ENCODE measurements at places on chromosomes 11 and 22.

GRCh38 chr22:44475706-44476105 lies 22.3 kb downstream of the RTL6 start:
- DNase-seq: no peak

DNA sequence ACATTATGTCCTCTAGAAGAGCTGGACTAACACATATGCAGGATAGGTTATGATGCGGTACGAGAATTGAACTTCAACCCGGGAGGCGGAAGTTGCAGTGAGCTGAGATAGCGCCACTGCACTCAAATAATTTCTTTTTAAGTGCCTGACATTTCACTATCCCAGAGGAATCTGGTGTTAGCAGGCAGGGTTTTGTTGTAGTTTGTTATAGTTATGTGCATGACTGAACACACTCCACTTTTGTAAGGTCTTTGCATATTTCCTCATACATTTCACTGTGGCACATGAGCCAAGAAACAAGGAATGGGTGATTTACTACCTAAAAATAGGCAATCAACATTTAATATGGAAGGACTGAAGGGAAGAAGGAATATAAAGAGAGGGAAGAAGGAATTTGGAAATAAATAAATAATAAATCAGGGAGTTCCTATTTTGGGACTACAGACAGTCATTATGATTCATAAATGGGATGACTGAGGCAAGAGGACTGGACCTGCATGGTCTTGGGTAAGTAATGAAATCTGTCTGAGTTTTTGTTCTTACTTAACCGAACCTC lies 8.7 kb upstream of the HIPK3 start:
- no peak for DNase-seq

DNA sequence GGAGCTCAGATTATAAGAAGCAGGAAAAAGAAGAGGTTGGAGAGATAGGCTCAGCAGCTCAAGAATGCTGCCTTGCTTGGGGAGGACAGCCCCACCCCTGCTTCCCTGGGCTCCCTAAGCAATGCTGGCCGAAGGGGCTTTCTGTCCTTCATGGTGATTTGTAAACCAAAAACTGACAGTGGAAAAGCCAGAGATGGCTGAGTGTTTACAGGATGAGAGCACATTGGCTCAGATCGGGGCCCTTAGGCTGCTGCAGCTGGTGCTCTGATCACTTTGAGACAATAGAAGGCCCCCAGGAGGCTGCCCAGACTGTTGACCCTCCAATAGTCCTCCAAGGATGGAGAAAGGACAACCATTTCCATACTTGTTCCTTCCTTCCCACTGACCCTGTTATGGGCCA lies 28.8 kb upstream of the AMOTL1 start:
- DNase-seq: no peak

GRCh38 chr11:45525393-45525792 lies 140.0 kb downstream of the CHST1 start:
- no peak for DNase-seq

GRCh38 chr11:103940551-103940950 lies 95.9 kb upstream of the DDI1 start:
- DNase-seq: no peak

DNA sequence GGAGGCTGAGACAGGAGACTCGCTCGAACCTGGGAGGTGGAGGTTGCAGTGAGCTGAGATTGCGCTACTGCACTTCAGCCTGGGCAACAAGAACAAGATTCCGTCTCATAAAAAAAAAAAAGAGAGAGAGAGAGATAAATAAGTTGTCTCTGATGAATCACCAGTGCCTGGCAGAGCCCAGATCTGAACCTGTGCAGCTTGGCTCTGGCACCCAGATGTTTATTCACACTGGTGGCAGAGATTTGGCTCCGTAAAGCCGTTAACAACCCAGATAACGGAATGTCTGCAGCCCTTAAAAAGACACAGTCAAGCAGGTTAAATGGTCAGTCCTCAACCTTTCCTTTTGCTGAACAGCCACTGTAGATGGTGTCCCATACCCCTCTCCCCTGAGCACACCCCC lies 33.5 kb upstream of the RTL6 start:
- no peak for DNase-seq

- no peak for DNase-seq
Measured at GRCh38 chr11:18046116-18046777, at the start of gene TPH1. TPH1 (minus strand) TSS chr11:18046269; CDS start chr11:18040762, 5,507 bp downstream.

- DNase-seq: no peak
Measured at GRCh38 chr11:60919956-60920355, 4.3 kb upstream of the TMEM132A start.

DNA sequence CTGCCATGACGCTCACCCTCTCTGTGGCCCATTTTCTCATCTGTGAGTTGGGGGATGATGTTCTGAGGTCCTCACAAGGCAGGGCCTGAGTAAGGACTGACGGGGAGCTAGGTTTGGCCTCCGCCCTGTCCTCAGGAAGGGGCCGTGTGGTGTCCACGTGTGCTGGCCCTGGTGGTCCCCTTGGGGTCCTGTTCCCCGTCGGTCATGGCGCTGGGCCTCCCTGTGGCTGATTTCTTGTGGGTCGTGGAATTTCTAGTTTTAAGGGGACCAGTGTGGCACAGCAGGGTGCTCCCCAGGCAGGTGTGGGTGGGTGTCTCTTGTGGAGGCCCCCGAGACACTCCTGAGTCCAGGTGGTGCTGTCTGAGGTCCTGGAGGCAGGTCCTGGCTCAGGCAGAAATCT lies 5.9 kb downstream of the LINC01488 start:
- DNase-seq: no peak

DNA sequence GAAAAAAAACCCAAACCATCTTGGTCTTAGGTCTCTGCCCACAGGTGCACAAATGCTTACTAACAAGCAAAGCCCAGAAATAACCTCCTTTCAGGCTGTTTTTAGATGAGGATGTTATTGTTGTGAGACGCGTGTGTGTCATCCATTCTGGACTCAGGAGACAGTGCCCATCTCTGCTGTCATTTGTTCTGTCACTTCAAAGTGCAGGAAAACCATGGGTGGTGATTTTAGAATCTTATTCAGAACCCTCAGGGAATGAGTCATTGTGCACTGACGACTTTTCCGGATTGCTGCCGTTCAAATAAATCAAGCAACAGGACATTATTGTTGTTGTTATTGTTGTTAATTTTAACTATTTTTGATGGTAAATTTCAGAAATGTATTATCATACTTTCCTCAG lies 110.3 kb downstream of the LRRC32 start:
- no peak for DNase-seq

DNA sequence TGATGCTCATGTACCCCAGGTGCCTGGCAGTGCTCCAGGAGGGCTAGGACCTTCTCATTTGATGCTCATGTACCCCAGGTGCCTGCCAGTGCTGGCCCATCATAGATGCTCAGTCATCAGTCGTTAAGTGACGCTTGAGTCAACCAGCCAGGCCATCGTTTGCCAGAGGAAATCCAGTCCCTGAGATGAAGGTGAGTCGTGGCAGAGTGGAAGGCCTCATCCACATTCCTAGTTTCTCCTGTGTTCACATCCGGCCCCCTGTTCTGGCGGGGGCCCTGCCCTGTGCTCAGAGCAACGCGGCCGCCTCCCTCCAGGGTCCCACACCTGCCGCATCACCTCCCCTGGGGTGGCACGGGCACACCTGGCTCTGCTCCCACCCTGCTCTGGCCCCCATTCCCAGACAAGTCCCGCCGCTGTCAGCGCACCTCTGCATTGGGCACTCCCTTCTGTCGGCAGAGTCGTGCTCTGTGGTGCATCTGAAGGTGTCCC lies 279.9 kb downstream of the BRD1 start:
- no peak for DNase-seq

DNA sequence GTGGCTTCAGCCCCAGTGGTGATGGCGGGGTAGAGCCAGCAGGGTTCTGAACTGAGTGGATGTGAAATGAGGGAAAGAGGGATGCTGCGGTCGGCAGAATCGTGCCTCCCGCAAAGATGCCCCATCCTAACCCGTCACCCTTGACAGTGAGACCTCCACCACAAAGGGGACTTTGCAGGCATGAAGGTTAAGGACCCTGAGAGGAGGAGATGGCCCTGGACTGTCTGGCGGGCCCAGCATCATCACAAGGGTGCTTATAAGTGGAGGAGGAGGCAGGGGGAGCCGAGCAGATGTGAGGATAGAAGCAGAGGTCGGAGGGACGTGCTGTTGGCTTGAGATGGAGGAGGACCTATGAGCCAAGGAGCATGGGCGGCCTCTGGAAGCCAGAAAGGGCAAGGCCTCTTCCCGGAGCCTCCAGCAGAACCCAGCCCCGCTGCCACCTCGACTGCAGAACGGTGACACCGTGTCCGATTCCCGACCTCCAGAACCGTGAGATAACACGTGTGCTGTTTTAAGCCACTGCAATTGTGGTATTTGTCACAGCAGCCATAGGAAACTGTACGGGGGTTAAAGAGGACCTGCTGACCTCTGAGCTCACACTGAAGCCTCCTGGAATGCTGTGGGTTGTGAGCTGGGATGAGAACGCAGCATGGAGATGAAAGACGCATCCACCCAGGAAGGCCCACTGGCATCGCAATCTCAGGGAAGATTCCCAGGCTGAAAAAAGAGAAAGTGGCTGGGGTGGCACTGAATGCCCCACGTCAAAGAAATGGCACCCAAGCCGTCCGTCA lies 10.9 kb downstream of the LINC01488 start:
- no peak for DNase-seq

GRCh38 chr11:68440224-68440623 lies 20.3 kb upstream of the PPP6R3 start:
- no peak for DNase-seq

DNA sequence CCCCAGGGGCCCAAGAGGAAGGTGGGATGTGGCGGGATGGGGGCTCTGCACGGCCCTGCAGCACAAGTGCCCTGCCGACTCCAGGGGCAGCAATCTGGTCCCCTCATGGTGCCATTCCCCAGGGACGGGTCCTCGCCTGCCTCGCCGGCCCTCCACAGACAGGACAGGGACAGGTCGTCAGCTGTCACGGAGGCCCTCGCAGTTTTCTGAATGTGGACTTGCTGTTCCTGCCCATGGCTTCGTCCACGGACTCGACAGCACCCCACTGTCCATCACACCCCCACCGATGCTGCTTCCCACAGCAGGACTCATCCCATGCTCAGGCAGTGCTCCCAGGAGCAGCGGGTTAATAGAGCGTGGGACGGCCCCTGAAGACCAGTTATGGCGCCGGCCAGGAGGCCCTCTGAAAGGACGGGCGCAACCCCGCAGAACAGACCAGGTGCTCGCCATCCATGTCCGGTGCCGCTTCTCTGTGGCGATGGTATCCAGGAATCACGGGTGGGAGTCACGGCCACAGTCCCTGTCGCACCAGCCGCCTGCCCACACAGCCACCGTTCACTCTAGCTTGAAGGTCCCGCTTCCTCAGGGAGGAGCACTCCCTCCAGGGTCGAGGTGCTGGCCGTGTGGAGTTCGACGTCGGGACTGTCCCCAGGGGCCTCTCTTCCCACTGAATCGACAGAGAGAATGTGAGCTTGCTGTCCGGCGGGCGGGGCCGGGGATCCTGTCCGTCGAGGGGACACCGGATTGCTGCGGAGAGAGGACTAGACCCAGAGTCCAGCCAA lies 18.5 kb upstream of the MUC2 start:
- DNase-seq: no peak

GRCh38 chr11:9771071-9771511 lies 107.2 kb downstream of the SWAP70 start:
- DNase-seq: no peak

DNA sequence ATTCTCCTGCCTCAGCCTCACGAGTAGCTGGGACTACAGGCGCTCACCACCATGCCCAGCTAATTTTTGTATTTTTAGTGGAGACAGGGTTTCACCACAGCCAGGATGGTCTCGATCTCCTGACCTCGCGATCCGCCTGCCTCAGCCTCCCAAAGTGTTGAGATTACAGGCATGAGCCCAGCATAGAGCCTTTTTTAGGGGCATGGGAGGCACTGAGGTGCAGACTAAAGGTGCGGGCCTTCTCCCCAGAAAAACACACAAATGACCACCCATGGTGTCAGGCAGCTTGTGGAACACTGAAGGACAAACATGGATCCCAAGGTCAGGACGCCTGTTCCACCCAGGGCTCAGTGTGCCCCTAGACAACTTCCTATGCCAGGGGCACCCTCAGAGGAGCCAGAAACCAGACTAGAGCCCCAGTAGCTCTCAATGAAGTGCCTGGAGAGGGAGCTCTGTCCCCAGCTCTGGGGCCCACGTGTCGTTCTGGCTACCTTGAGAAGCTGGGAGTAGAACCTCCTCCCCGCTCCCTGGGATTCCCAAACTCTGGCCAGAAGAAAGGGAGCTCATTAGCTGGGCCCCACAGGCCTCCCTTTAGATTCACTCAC lies 21.2 kb upstream of the CD5 start:
- DNase-seq: no peak

DNA sequence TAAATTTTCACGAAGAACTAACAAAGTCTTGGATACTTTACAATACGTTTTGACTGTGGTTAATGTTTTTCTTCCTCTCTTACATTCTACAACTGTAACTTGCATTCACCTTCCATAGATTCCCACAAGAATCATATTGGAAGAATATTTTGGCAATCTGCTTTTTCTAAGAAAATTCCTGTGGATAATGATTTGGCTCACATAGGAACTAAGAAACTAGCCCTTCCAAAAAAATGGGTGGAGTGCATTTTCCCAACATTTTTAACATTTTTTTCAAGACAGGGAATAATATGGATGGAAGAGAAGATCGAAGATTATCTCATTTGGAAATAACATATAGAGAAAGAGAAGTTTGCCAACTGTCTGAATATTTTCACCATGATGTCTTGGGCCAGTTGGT lies 256.9 kb upstream of the POU2AF2 start:
- no peak for DNase-seq

- no peak for DNase-seq
Measured at GRCh38 chr11:88051396-88051795, 123.8 kb downstream of the RAB38 start.

DNA sequence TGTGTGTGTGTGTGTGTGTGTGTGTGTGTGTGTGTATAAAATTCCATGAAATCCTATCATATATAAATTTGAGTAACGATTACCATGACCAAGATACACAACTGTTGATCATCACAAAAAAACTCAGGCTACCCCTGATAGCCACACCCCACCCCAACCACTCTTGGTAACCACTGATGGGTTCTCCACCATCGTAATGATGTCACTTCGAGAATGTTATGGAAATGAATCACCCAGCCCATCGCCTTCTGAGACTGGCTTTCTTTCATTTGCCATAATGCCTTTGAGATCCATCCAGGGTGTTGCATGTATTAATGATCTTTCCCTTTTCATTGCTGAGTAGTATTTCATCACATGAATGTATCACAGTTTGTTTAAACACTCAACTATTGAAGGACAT lies 496.0 kb downstream of the MIAT start:
- no peak for DNase-seq

GRCh38 chr11:3933165-3933628 lies 77.7 kb downstream of the STIM1 start:
- no peak for DNase-seq
